Central memory CD4-positive, alpha-beta T cell (primary cell): ENCODE measurements at places on chromosomes 6 and 20.

DNA sequence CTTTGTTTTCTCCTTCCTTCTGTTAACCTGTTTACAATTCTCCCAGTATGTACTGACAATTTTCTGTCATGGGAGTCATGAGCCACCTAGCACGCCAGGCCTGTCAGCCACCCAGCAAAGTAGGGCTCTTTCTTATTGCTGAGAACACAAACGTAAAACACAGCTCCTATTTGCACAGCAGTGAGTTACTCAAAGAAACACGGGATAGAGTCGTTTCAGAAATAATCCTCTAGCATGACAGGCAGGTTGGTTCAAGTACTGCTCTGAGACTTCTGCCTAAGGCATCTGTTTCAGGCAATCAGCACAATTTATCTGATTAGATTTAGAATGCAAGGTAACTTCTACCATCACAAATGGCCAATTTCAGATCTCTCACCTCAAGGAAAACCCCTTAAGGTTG lies 88.8 kb downstream of the CD24 start:
- no peak for DNase-seq

DNA sequence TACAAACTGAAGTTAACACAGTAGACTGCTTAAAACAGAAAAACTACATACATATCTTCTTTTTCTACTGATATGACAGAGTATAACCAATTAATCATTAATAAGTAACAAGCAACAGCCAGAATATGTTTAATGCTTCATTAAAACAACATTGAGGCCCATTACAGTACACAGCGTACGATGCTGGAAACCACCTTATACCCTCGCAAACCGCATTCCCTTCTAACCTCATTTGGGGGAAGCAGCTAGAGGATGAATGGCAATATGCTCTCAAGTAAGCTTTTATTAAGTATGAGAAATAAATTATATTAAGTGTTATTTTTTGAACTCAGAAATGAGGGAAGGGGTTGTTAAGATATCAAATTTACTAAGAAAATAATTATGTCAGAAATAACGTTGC lies 142.4 kb downstream of the GMDS start:
- DNase-seq = no peak

- no peak for DNase-seq
These were observed 2.6 kb downstream of the NSFL1C start for GRCh38 chr20:1463971-1464570.

- no peak for DNase-seq
These were observed 361.4 kb upstream of the JAG1 start for GRCh38 chr20:11035211-11035610.

GRCh38 chr6:75178757-75179156 lies 27.1 kb downstream of the COL12A1 start:
- DNase-seq = no peak

GRCh38 chr20:53623134-53623453 lies 29.5 kb upstream of the ZNF217 start:
- no peak for DNase-seq

DNA sequence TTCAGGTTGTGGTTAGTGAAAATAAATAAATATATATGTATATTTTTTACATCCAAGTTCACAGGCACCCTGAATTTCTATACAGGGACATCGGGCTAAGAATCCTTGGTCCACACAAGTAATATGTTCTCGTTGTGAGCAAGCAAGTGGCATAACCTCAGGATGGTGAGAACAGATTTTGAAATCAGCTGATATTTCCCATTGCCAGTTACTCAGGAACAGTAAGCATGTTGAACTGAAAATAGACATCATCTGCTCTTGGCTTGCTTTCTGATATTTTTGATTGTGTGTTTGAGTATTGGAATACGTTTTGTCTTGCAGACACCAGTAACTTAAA lies 87.7 kb downstream of the TRMT6 start:
- no peak for DNase-seq

DNA sequence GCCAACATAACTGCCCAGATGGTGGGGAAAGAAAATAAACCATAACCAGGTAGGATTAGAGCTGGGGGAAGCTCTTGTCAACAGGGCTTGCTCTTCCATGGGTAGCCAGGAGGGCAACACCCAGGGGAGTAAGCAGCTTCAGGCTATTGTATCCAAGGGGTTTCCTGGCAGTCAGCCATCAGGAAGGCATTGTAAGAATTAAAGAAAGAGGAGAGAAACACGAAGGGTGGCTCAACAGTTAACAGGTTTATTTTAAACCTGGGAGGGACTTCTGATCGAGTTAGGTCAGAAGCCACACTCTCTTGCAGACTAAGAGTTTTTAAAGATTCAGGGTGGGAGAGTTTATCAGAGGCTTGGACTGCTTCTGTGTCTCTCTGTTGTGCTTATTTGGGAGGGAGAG lies 114.2 kb downstream of the QRSL1 start:
- DNase-seq = no peak

- DNase-seq = no peak
These were observed 253.1 kb downstream of the ADGB start for GRCh38 chr6:146851837-146852236.

GRCh38 chr6:7974938-7975763 lies 64.6 kb upstream of the TXNDC5 start:
- DNase-seq = no peak

DNA sequence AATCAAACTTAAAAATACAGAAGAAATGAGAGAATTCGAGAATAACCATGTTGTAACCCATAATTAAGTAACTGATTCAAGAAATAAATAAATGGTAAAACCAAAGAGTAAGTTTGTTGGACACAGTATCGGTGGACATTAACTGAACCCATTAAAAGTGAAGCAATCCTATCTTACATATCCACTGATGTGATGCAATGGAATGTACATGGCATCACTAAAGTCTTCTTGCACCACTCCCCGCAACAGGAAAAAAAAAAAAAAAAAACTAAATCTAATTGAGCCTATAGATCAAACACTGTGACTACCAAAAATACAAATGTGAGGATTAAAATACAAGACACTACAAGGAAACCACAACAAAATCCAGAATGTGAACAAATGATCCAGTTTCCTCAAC lies 7.9 kb downstream of the SNX14 start:
- DNase-seq = no peak

DNA sequence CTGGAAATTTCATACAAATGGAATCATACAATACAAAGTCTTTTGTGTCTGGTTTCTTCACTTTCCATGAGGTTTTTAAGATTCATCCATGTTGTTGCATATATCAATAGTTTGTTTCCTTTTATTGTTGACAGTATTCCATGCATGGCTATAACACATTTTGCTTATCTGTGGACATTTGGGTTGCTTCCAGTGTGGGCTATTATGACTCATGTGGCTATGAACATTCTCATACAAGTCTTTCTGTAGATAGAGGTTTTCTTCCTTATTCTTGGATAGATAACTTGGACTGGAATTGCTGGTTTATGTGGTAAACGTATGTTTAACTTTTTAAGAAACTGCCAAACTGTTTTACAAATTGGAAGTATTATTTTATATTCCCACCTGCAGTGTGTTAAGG lies 30.0 kb upstream of the KIF6 start:
- no peak for DNase-seq

DNA sequence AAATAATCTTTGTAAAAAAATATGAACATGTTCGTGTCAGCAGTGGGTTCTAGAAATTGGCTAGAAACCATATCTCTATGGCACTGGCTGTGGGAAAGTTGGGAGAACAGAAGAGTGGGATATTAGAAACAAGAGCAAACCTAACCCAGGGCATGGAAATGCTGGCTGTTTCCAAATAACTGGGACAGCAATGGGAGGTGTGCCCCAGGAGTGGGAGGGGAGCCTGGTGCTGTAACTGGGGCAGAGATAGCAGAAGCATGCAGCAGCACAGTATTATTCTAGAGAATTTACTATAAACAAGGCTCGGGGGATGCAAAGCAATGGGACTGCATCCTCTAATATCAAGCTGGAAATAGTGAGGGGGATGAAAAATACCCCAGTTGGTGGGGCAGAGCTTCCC lies 175.0 kb downstream of the KIF6 start:
- no peak for DNase-seq
